ENCODE measurements at places on chromosomes 3 and 15. TPM values are rescaled to one million over a fixed set of nuclear protein-coding genes. Genes with fewer than 3 reads are reported as not detected.

- no peak for DNase-seq
Observed at GRCh38 chr3:107117922-107118536, 259.2 kb upstream of the CCDC54 start.

DNA sequence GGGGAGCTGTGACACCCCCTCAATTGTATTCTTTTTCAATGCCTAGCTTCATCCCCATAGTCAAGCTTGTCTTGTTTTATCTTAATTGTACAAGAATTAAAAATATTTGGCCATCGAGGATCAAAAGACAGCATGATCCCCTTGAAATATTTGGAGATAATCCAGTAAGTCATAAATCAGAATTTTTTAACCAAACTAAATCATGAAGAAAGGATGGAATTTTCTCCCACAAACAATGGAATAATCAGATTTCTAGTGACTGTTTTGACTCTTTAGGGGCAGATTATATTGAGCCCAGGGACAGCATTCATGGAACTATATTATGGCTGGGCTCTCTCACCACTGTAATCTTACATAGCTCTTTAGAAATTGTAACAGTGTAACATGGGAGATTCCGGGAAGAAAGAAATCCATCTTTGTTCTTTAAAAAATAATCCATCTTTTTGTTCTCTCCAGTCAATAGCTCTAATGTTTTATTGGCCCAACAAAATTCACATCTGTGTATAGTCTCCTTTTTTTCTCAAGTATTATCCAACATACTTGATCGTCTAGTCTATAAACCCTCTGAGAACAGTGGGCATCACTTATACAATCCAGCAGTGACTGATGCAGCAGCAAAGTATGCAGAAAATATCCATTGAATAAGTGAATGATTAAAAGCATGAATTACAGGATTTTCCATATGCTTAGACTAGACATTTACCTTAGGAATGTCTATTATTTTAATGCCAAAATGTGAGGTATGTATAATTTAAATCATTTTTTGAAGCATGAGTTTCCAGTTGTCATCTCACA is 277.0 kb upstream of the PLSCR5 start:
- DNase-seq = no peak

DNA sequence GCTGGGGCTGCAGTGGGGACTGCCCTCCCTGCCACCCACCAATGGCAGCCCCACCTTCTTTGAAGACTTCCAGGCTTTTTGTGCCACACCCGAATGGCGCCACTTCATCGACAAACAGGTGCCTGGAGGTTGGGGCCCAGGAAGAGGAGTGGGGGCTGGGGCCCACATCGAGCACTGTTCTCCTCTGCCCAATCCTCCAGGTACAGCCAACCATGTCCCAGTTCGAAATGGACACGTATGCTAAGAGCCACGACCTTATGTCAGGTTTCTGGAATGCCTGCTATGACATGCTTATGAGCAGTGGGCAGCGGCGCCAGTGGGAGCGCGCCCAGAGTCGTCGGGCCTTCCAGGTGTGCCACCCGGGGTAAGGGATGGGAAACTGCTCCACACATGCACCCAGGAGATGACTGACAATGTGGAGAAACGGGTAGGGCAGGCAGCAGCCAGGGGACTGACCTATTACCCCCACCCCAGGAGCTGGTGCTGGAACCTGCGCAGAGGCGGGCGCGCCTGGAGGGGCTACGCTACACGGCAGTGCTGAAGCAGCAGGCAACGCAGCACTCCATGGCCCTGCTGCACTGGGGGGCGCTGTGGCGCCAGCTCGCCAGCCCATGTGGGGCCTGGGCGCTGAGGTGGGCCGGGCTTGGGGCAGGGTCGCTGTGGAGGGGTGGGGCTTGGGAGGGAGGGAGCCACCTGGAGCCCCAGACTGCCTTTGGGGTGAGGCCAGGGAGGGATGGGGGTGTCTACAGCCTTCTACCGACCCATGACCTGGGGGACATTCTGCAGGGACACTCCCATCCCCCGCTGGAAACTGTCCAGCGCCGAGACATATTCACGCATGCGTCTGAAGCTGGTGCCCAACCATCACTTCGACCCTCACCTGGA is 22.9 kb downstream of the NBEAL2 start:
- DNase-seq = peak; percentile 61

DNA sequence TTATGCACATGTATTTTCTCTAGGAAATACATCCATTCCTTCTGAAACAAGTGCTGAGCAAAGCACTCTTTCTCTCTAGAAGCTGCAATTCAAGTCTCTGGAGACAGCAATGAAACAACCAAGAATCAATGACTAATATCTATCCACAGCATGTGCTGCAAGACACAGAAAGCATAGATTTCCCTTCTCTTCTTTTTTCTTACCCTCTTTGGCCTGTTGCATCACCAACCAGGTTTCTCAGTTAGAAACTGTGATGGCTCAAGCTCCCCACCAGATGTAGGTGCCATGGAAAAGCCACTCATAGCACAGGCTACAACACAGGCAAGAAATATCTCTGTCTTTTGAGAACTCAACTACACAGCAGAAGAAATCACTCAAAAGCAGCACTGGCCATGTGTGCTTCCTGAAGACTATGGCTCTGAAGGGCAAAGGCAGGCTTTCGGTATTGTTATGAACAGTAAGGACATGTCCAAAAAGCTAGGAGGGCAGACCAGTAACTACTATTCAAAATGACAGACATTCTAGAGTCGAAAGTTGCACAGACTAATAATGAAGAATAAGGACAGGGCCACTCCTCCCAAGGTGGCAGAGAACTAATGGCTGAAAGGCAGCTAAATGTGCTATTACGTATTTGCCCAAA is 15.5 kb downstream of the ZDHHC3 start:
- no peak for DNase-seq

Gene MELTF
- 1.8 TPM for polyA plus RNA-seq

- DNase-seq = no peak
Observed at GRCh38 chr3:56700151-56700550, 17.1 kb upstream of the TASOR start.

- DNase-seq = peak; percentile 73
Observed at GRCh38 chr3:71310359-71310979, 273.1 kb downstream of the FOXP1 start.

DNA sequence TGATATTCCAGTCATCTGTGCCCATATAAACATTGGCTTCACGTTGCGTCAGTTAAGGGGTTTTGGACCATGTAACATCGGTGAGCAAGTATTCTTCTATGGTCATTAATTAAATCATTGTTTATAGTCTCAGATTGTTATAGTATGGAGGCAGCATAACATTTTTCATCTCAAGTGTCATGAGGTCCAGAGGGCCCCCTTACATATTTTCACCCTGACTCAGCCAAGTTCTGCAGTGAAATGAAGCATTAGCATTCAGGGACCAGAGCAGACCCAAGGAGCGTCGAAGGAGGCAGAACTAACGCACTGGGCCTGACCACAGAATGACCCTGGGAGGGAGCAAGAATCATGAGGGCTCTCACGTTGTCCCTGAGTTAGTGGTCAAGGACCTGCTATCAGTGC is 171.5 kb downstream of the LRTM1 start:
- DNase-seq = no peak

Gene RGMA
- polyA plus RNA-seq = 1.4 TPM

DNA sequence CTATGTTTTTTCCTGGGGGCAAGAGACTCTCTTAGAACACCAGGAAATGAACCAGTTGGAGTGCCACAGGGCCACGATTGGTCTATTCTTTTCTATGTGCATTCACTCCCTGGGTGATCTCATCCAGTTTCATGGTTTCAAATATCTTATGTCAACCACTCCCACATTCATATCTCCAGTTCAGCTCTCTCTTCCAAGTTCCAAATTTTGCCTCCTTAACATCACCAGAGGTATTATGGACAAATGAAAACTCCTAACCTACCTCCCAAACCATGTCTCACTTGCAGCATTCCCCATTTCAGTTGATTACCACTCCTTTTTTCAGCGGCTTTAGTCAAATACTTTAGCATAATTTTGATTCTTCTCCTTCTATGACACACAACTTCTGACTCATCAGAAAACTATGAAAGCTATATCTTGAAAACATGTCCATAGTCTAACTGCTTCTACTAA is 203.1 kb upstream of the SEMA6D start:
- DNase-seq = no peak

DNA sequence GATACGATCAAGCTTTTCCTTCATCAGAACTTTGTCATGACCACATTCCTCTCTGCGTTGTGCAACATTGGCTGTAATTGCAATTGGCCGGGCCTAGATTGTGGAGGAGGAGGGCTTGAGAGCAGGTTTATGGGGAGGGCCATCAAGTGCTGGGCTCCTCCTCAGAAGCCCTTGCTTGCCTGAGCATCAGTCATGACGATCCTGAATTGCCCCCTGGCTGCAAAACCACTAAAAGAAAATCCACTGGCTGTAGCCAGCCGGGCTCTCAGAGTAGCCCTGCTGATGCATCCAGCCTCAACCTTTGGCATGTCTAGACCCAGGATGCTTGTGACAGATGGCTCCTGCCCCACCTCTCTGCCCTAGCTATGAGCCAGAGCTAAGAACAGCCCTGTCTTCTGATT is 13.4 kb upstream of the TRH start:
- no peak for DNase-seq

Gene AQP9
- polyA plus RNA-seq = 0.54 TPM

Gene TGM5
- polyA plus RNA-seq = not detected

- no peak for DNase-seq
Observed at GRCh38 chr3:12829404-12829803, 12.0 kb downstream of the RPL32 start.

Gene BFSP2
- 2.5 TPM for polyA plus RNA-seq

- DNase-seq = peak; percentile 89
Observed at GRCh38 chr3:45583021-45583851, 11.3 kb upstream of the LIMD1 start.

- no peak for DNase-seq
Observed at GRCh38 chr15:53401503-53401902, 358.0 kb downstream of the WDR72 start.

DNA sequence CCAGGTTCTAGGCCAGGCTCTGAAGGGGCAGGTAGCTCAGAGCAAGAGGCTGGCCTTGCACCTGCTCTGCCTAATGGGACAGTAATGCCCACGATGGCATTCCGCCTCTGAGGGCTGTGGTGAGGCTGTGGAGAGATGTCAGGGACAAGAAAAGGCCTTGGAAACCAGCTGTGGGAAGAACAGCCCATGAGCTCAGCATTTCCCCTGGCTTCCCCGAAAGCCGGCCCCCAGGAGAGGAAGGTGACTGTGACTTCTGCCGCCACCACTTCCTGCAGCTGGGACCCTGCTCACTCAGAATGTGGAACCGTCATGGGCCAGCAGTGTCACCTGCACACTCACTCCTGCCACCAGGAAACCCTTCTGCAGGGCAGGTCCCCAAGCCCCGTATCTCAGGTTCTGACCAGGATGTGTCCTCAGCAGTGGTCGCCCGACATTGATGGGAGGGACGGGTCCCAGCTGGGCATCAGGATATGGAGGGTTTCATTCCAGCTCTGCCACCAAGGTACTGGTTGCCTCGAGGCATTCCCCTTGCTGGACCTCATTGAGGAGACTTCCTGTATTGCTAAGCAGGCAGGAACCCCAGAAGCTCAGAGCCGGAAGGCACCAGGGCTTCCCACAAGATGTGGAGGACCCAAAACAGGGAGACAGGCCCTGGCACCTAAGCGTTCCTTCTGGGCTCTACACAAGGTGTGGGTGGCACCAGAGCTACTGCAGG is 30.7 kb downstream of the SEMA7A start:
- DNase-seq = no peak

DNA sequence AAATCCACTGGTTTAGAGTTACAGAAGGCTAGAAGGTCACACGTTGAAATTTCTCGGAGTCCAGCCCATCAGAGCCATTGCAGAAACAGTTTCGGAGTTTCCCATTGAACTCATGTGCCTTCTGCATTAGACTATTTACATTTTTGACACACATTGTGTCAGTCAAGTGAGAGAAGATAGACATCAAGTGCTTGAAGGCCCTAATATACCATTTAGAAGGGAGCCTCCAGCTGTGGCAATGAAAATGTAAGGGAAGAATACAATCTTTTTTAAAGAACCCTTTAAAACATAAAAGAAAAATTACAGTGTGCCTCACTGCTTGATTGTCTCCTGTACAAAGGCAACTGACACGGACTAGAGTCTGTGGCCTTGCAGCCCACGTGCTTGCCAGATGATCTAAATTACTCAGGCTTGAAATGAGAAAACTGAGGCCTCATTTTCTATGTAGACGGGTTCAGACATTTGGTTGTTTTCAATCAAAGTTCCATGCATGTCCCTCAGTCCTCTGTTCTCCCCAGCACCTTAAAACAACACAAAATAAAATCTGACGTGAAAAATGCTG is 650.5 kb downstream of the ROBO2 start:
- no peak for DNase-seq

GRCh38 chr15:97652700-97653167 is 307.8 kb upstream of the ARRDC4 start:
- no peak for DNase-seq

Gene FBXO40
- polyA plus RNA-seq = not detected

DNA sequence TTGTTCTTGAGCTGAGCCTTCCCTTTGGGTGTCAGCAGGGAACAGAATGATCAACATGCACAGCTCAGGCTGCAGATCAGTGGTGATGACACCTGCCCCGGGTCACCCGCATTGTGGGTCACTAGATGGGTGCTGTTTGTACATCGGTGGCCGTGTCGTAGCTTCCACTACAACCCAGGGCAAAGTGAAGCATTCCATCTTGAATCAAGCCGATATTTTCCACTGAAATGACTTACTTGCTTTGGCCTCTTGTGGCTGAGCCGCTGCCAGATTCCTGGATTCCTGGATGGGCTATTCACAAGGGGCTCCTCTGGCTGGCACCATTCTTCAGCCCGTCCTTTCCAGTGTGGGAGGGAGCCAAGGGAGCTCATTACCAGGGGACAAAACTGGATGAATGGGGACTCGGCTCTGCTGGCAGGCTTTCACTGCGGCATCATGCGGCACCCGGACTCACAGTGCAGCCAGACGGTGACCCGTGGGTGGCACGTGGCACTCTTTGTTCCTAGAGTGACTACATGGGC is 65.6 kb downstream of the SLCO3A1 start:
- DNase-seq = no peak

Gene TMEM89
- polyA plus RNA-seq = 1.2 TPM

DNA sequence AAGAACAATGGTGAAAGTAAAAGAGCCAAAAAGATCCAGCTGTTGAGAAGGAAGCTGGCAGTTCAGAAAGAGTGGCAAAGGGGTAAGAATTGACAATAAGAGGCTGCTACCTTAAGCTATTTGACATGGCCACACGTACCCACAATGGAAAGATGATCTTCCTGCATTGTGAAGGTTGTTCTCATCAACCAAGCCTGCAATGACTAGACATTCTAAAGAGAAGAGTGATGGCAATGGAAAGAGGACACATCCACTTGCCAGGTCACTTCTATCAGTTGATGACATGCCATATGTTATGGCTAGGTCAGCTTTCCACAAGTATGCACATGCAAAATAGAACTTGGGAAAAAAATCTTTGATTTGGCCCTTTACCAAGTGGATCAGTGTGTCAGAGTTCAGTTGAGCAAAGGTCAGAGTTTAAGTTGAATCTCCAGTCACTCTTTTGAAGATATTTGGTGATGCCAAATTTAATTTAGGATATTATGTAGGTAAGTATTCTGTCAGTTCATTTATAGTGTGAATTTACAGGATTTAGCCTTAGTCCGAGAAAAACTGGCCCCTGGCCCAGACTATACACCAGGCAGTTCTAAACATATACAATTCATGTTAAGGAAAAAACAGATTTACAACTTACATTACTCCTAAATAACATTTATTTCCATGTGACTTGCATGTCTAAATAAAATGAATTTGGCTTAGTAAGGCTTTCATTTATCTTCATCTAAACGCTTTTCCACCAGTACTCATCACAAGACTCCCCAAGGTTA is 104.9 kb upstream of the FLNB start:
- DNase-seq = no peak

GRCh38 chr3:7841451-7841850 is 660.2 kb upstream of the LMCD1 start:
- no peak for DNase-seq

GRCh38 chr3:191008074-191008473 is 145.6 kb upstream of the GMNC start:
- no peak for DNase-seq

Gene CKMT1A
- 114 TPM for polyA plus RNA-seq
